ENCODE measurements at places on chromosomes 12 and 14. TPM values are rescaled to one million over a fixed set of nuclear protein-coding genes. Genes with fewer than 3 reads are reported as not detected.

The KLRB1 gene
- 1.6 TPM for total RNA-seq

The CCDC91 gene
- total RNA-seq: 16.7 TPM

The MFAP5 gene
- not detected for total RNA-seq

The CAPZA3 gene
- not detected for total RNA-seq

The NUDT14 gene
- total RNA-seq: 9.0 TPM

The ANHX gene
- not detected for total RNA-seq

The VWF gene
- 10.6 TPM for total RNA-seq

GRCh38 chr12:67758119-67758518 lies 109.6 kb downstream of the DYRK2 start:
- H3K4me1 ChIP-seq: peaks cover 9% of the 10 kb centered on the region
- H3K36me3 ChIP-seq: no peaks in the 10 kb centered on the region
- no peak overlapping the region for H3K27ac ChIP-seq
- H3K4me3 ChIP-seq: no peak overlapping the region
- no peaks in the 10 kb centered on the region for H3K27me3 ChIP-seq

DNA sequence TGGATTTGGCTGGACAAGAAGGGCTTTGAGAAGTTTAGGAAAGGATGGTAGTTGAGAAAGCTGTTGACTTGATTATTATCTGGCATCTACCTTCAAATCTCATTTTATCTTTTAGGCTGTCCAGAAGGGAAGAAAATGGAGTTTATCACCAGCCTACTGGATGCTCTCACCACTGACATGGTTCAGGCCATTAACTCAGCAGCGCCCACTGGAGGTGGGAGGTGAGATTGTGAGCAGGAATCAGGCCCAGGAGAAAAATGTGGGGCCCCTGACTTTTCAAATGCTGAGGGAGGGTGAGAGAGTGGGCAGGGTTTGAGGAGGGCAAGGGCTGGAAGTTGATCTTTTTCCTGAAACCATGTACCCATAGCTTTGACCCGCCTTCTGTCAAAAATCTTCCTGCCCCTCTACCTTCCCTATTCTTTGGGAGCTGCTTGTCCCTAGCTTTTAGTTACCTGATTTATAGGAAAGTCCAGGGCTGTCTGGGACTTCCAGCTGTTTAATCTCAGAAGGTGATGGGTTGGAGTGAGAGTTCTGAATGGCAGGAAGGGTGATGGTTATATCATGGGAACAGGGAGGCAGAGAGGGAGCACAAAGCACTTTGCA lies 134.2 kb downstream of the SMOC1 start:
- no peak overlapping the region for H3K4me3 ChIP-seq
- H3K4me1 ChIP-seq: no peaks in the 10 kb centered on the region
- DNase-seq: no peak
- H3K27me3 ChIP-seq: no peaks in the 10 kb centered on the region
- H3K36me3 ChIP-seq: no peaks in the 10 kb centered on the region

DNA sequence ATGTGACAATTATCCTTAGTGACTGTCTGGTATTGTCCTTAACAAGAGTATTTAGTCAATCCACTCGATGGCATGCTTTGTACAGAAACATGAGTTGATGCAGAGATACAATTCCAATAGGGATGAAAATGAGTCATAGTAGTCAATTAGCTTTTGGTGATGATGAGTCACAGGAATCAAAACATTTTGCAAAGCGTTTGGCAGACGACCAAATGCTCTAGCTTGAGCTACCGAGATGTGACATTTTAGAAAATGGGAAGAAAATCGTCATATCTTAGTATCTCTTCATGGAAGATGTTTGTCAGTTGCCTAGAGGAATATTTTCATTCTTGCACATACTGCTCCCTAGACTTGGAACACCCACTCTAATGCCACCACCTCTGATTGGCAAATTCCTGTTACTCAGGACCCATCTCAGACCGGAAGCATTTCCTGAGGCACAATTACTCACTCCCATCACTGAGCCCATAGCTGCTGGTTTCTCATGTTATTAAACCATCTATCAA lies 95.0 kb downstream of the LMNTD1 start:
- H3K36me3 ChIP-seq: no peaks in the 10 kb centered on the region
- no peak overlapping the region for H3K4me3 ChIP-seq
- no peak for DNase-seq
- no peaks in the 10 kb centered on the region for H3K27me3 ChIP-seq
- H3K4me1 ChIP-seq: peaks cover under 1% of the 10 kb centered on the region

DNA sequence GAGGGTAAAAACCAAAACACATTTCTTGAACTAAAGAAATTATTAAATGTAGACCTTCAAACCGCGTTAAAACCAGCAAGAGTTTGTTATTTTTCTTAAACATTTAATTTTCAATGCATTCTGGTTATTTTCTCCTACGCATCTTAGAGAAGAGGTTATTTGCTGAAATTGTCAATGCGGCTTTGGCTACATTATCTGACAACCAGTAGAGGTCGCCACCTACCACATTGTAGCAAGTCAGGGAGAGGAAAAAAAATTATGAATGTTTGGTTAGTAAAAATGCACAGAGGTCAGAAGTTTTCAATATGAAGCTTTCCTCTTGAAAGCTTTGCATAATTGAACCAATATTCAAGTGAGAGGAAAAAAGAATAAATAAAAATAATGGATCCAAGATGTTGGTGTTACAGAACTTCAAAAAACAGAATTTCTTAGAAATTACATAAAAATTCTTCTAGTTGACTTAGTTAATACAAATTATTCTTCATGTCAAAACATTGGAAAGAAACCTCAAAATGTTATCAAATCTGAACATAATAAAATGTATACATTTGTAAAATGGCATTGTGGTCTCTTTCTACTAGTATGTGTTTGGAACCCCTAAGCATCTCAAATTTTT lies 159.4 kb upstream of the TMTC2 start:
- DNase-seq: no peak
- H3K36me3 ChIP-seq: no peaks in the 10 kb centered on the region
- no peak overlapping the region for H3K27ac ChIP-seq
- no peak overlapping the region for H3K4me3 ChIP-seq
- peaks cover 20% of the 10 kb centered on the region for H3K4me1 ChIP-seq

GRCh38 chr14:68937471-68938270 lies 41.4 kb downstream of the ACTN1 start:
- peak overlapping the region; percentile 96 for H3K27ac ChIP-seq
- H3K36me3 ChIP-seq: no peaks in the 10 kb centered on the region
- peaks cover 8% of the 10 kb centered on the region for H3K4me1 ChIP-seq
- no peaks in the 10 kb centered on the region for H3K27me3 ChIP-seq
- H3K4me3 ChIP-seq: peak overlapping the region; percentile 36

DNA sequence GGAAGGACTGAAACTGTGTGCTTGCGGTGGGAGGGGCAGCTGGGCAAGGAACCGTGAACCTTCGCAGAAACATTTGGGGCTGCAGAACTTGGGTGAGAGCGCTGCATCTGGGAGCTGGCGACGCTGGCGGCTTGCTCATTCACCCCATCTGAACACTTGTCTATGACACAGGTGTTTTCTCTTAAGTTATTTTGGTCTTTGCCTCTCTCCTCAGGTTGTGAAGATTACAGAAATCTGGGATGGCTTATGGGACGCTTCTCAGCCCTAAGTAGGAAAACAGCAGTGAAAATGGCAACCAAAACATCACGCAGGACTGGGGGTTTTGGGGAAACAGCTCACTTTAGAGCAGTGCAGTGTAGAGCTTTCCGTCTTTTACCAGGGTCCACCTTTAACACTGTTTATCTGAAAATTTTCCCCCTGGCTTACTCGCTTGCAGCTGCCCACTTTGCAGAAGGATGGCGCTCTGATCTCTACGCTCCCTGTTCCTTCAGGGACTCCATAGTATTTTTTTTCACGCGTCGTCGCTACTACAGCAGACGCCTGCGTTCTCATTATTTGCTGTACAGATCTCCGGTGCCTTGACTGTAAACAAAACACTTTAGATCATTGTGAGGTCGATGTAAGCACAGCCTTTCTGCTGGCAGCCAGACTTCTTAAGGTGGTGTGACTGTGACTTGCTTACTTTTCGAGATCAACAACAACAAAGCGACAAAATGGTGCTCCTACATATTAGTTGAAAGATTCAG lies 2.7 kb upstream of the CDKN1B start:
- no peak overlapping the region for H3K4me3 ChIP-seq
- H3K27ac ChIP-seq: peak overlapping the region; percentile 100
- no peaks in the 10 kb centered on the region for H3K4me1 ChIP-seq
- H3K36me3 ChIP-seq: peaks cover 4% of the 10 kb centered on the region
- no peak for DNase-seq

DNA sequence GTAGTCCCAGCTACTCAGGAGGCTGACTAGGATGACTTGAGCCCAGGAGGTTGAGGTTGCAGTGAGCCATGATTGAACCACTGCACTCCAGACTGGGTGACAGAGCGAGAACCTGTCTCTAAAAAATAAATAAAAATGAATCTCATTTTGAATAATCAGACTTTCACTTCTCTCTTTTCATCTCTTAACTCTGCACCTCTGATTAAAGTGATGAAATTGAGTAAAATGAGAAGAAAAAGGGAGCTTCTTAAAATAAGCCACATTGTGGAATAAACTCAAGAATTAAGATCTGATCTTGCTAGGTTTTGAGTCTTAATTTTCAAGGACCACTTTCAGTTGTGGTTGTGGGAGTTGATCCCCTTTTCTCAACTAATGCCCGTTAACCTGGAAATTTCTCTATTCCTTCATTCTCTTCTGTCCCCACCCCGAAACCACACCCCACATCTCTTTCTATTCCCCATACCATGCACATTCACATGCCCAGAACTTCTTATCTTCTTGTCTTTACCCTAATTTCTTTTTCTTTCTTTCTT lies 70.9 kb upstream of the ETV6 start:
- no peak overlapping the region for H3K4me3 ChIP-seq
- H3K4me1 ChIP-seq: no peaks in the 10 kb centered on the region
- no peak overlapping the region for H3K27ac ChIP-seq
- no peaks in the 10 kb centered on the region for H3K36me3 ChIP-seq
